ENCODE measurements at places on chromosomes 7 and 10.

DNA sequence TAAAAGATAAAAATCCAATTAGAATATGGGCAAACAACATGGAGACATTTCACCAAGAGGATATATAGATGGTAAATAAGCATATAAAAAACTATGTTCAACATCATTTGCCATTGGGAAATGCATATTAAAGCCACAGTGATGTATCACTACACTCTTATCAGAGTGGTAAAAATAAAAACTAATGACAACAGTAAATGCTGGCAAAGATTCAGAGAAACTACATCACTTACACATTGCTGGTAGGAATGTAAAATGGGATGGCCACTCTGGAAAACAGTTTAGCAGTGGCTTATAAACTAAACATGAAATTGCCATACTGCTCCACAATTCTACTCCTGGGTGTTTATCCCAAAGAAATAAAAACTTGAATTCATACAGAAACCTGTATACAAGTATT lies 59.2 kb downstream of the CROT start:
- no peak for DNase-seq

- no peak for DNase-seq
These were observed 36.9 kb upstream of the KDM7A start for GRCh38 chr7:140213684-140214074.

GRCh38 chr10:95201736-95202135 lies 7.7 kb downstream of the ACSM6 start:
- no peak for DNase-seq

DNA sequence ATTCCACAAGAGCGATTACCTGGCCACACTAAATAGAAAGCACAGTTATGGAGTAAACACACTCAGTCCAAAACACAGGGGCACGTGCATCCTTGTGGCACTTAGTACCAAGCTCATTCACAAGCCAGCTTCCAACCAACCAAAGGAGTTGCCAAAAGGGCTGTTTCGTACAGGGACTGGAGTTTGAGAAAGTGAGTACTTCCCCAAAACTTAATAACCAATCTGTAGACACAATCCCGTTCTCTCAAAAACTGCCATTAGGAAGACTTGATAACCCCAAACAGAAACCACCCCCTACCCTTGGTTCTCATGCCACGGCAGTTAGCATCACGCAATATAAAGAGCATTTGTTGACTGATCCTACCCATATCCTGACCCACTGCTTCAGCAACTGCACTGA lies 166.2 kb upstream of the ASAH2 start:
- no peak for DNase-seq

DNA sequence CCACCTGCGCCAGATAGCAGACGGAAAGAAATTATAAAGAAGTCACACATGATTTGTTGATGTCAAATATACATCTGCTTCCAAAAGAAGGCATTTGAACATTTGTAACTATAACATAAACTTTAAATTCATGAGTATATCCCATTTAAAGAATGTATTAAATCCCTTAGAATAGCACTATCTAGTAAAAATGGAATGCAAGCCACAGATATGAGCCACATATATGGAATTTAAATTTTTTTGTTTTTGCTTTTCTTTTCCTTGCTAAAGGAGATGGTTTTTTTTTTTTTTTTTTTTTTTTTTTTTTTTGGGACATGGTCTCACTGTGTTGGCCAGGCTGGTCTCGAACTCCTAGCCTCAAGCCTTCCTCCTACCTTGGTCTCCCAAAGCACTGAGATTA lies 730.8 kb downstream of the PHTF2 start:
- no peak for DNase-seq

DNA sequence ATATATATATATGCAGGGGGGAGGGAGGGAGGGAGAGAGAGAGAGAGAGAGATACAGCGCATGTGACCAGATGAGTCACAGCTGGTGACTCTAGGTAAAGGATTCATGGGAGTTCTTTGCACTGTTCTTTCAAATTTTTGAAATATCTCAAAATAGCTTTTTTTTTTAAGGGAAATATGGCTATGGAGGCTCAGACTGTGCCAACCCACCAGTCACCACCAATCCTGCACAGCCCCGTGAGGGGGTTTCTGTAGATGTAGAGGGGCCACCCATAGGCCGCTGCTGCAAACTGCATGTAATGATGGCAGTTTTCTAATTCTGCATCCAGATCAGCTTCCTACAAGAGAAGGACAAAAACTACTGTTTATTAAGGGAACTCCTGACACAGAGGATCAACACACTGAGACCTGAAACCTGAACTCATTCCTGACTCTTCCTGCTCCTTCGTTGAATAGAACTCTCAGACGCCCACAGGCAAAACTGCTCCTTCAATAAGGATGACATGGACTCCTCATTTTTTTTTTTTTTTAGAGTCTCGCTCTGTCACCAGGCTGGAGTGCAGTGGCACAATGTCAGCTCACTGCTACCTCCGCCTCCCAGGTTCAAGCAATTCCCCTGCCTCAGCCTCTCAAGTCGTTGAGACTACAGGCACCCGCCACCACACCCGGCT lies 17.3 kb downstream of the DAGLB start:
- no peak for DNase-seq

GRCh38 chr7:95097291-95097690 lies 189.9 kb downstream of the PPP1R9A start:
- DNase-seq, result no peak

DNA sequence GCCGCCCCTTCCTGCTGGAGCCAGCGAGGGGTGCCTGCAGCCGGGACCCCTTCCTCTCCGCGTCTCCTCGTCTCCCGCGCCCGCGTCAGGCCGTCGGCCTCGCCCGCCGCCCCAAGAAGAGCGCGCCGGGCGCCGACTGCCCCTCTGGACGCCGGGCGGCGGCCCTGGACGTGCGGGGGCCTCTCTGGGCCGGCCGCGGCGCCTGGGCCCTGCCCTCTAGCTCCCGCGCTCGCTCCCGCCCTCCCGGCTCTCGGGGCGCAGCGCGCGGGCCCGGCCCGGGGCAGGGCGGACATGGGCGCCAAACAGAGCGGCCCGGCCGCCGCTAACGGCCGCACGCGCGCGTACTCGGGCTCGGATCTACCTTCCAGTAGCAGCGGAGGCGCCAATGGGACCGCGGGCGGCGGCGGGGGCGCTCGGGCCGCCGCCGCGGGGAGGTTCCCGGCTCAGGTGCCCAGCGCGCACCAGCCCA lies 704 bp downstream of the ZNRF2 start:
- DNase-seq, result peak; percentile 37

- DNase-seq, result no peak
These were observed 210.1 kb downstream of the JCAD start for GRCh38 chr10:29849126-29849833.

DNA sequence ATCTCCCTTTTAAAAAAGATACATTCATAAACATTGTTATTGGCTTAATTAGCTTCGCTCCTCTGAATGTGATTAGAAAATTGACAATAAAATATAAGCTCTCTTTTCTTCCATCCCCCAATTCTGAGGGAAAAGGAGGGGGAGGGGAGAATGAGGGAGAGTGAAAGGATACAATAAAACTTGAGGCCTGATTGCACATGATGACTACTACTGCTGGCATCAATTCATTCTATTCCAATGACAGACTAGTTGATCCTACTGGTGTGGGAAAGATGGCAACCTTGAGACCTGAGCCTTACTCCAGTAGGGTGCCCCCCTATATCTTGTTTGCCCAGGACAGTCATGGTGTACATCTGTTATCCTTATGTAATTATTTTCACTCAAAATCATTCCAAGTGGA lies 4.5 kb upstream of the IQUB start:
- DNase-seq, result no peak

DNA sequence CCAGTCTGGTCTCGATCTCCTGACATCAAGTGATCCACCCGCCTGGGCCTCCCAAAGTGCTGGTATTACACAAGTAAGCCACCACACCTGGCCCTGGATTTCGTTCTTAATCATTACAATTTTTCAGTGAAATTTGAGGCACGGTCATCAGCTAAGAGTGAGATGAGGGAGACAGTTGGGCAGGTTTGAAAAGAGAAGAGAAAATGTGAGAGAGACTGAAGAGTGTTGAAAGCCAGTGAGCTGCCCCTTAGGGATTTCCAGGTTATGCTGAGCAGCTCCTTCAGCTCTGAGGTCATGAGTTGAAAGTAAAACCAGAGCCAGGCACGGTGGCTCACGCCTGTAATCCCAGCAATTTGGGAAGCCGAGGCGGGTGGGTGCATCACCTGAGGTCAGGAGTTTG lies 5.9 kb upstream of the UPF2 start:
- peak; percentile 27 for DNase-seq

DNA sequence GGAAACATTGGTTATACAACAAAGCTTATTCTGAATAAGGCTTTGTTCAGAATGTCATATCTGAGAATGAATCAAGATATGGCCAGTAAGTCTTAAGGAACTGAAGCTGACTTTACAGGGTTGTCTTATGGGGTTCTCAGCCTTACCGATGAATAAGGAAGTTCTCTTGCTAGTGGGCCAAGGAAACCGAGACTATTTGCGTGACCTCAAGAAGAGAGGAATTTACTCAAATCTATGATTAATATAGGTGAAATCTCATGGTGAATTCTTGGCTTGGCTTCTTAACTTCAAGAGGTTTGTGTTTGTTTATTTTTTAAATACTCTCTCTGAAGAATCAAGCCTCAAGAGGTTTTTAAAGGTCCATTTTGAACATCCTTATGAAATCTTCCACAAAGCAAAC lies 4.7 kb upstream of the MRLN start:
- DNase-seq, result no peak

DNA sequence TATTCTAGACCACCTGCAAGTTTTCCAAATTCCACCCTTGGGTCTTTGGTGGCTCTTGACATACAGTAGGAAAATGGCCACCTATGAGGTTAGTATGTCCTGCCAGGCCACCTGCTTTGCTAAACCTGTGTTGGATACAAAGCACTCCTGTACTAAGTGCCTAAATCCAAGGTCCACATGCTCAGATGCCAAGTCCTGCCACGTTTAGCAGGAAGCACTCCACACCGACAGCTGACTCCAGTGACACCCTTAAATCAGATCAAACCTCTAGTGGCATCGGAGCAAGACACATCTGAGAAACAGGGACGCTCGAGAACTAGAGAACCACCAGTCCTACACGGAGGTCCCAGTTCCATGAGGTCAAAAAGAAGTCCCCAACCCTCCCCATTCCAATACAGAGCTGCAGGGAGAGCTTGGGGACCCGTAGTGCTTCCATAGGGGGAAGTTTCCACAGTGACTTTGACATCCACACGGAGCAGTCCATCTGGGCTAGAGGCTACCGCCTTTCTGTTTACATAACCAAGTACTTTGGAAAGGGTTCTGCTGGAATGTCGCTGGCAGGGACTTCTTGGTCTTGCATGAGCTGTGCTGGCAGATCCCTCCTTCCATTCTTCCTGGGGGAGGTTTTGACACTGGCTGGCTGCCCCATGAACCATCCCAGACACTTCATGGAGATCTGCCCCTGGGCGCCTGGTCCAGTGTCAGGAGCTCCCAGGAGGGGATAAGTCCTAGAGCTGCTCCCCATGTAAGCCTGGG lies 290.6 kb downstream of the PRPF18 start:
- DNase-seq, result no peak

DNA sequence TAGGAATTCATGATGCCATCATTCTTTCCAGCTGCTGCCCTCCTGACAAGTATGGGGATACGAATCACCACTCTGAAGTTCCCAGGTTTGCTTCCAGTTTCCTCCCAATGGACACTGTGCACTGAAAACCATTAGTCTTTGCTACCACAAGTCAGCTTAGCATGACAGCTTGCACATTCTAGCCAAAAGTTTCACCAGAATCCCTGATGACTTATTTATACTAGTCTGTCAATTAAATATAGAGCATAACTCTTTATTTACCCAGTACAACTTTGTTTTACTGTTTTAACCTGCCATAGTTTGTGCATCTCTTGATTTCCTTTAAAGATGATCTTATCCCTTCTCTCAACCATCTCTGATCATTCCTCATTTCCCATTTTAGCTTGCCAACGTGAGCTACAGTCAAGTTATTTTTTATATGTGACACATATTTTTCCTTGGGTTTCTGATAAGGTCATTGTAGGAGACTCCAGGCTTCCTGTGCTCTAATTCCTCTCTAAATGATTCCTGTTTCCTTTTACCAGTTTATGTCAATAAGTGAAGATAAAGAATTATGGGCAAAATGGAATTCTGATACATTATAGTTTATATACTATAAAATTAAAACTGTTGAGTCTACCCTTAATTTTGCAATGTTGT lies 167.5 kb upstream of the MEOX2 start:
- DNase-seq, result no peak

- peak; percentile 55 for DNase-seq
These were observed 63.5 kb downstream of the CAMK1D start for GRCh38 chr10:12412666-12413368.

DNA sequence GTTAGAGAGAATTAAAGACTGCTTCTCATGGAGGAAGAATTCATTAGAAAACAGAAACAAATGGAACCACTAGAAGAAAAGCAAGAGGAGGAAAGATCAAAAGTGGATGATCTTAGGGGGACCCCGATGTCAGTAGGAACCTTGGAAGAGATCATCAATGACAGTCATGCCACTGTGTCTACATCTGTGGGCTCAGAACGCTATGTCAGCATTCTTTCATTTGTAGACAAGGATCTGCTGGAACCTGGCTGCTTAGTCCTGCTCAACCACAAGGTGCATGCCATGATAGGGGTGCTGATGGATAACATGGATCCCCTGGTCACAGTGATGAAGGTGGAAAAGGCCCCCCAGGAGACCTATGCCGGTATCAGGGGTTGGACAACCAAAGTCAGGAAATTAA lies 154.4 kb upstream of the CHRM2 start:
- no peak for DNase-seq

- peak; percentile 26 for DNase-seq
These were observed 59.1 kb downstream of the ARMC3 start for GRCh38 chr10:22986771-22987542.

- no peak for DNase-seq
These were observed 33.1 kb upstream of the EFCAB10 start for GRCh38 chr7:105614341-105614840.

- DNase-seq, result no peak
These were observed 160.9 kb downstream of the LRRC4 start for GRCh38 chr7:127870231-127870907.

DNA sequence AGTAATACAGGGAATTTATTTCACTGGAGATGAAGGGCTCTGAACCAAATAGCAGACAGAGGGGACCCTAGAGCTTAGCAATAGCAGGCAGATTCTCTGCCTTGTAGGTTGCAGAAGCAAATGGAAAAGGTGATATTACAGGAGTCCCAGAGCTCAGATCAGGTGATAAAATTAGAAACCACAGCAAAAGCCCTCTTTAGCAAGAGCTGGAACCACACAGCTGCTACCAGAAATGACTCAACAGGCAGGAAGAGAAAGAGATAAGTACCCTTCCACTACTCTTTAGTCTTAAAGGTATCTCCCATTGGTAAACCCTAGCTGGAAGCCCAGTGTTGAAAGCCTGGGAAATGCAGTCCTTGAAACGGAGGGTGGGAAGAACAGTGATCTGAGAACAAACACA lies 535.6 kb upstream of the GHITM start:
- DNase-seq, result peak; percentile 61

DNA sequence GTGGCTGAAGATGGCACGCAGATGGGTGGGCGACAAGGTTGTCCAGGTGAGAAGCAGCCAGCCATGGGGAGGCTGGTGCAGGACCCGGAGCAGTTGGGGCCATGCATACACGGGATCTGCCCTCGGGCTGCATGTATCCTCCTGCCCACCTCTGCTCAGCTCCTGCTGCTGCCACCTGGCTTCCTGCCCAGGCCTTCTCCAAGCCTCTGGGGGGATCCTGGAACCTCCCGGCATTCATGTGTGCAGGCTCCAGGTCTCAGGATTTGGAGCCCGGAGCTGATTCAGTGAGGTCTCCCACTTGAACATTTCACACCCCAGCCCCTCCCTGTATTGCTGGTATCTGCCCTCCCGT lies 27.0 kb downstream of the PDGFA start:
- no peak for DNase-seq

Data from activated CD4-positive, alpha-beta T cell treated with anti-CD3 and anti-CD28 coated beads, Interleukin-2, Interleukin-6, amounts not matched to agents 100 ng/mL and 50 ng/mL, durations not matched to agents 16 hours and 8 hours (primary cell).